Stimulated activated memory B cell treated with anti-CD40 and anti-IgM and Interleukin-4, amounts not matched to agents 10 μg/mL and 1 μg/mL and 100 μg/mL, for 72 hours (primary cell): ENCODE measurements at places on chromosomes 12 and 14.

DNA sequence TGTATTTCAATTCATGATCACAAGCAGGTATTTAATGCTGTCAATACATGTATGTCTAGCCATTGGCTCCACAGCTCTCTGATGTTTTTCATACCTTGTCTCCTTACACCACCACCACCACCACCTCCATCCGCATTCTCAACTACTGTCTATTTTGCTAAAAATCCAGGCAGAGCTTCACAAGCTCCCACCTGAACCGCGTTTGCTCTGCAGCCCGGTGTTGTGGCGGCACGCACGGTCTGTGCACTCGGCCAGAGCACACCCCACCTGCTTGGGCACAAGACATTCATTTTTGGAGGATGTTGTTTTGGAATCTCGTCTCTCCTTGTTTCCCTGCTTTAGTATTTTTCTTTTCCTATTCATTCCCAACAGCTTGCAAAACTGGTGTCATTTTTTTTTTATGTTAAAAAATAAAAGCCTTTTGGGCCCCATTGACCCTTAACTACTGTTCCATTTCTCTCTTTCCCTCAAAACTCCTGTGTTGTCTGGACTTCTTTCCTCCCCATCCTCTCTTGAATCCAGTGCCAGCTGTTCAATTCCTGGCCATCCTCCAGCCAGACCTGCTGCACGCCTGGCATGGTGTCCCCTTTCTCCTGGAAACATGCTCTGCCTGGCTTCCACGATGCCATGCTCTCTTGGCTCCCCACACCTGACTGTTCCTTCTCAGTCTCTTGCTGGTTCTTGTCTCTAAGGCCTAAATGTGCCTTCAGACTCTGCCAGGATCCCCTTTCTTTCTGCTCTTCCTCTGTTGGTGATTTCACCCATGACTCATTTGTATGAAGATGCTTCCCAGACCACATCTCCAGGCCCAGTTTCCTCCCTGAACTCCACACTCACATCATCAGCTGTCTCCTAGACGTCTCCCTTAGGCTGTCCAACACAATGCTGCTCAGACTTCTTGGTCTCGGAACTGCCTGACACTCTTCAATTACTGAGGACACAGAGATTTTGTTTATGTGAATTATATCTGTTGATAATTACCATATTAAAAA, 37.9 kb downstream of the PIWIL1 start:
- ATAC-seq: no peak

DNA sequence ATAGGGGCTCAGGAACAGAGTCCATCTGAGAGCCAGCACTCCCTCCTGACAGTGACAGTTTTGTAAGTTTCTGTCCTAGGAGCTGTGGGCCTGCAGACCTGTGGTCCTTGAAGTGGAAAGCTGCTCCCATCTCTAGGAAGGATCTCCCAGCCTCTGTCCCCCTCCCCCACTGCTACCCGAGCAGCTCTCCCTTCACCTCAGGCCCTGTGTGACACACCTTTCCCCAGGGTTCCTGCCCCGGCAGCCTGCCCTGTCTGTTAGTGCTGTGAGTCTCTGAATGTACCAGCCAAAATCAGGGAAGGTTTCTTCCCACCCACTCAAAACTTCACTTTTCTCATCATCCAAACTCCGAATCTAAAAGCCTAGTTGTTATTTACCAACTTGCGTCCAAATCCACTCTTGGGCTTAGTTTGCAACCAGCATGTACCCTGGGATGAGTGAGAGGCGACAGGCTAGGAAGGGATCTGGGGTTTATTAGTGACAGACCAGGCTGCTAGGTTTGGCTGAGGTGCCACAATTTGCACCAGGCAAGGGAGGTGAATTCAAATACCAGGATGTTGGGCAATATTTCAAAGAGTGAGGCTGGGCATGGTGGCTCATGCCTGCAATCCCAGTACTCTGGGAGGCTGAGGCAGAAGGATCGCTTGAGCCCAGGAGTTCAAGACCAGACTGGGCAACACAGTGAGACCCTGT, 39.9 kb downstream of the NINJ2 start:
- ATAC-seq: no peak

- no peak for ATAC-seq
These were observed 178.9 kb upstream of the MGAT4C start for GRCh38 chr12:86435053-86435452.

DNA sequence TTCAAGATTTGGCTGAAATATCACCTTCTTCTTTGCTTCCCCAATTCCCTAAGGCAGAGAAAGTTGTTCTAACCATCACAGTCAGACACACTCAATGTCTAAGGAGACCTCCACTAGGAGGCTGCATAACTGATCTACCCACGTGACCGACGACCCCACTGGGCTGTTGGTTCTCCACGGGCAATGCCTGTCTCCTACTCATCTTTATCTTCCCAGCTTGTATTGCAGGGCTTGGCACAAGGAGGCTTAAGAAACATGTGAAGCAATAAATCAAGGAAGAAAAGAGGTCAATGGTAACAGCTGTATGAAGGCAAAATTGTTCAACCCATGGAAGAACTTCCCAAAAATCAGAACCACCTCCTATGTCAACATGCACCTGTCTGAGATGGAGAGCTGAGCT, 27.1 kb downstream of the NT5DC3 start:
- ATAC-seq: no peak

DNA sequence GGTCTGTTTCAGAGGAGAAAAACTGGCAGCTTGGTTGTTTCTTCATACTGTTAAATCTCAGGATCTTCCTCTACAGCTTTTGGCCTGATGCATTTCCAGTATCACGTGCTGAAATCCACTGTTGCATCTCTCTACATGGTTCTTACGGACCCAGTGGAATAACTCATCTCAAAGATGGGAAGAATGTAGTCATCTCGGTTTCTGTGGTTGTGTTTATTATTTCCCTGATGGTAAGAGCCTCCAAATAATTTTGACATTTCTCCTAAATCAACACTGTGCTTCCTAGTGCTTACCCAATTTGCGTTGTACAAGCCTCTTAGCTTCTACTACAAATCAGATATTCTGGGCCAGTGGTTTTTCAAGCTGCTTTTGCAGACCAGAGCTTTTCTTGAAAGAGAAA, 812.8 kb downstream of the C12orf50 start:
- no peak for ATAC-seq

GRCh38 chr14:33165144-33165925, 226.7 kb downstream of the NPAS3 start:
- peak; percentile 12 for ATAC-seq

GRCh38 chr12:109014984-109015765, 5.7 kb downstream of the SVOP start:
- no peak for ATAC-seq

DNA sequence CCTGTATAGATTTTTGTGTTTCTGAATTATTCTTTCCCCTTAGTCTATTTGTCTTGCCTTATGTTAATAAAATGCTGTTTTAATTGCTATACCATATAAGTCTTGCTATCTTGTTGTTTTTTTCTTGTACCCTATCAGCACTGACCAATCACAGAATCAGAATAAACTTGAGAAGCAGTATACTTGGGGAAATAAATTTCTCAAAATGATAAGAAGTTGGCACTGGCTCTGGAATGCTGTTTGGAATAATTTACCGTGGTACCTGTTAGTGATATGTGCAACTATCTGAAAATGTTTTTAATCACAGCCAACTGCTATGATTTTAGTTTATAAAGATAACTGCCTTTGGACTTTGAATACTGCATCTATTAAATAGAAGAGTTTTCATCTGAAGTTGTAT, 37.9 kb upstream of the EPS8 start:
- no peak for ATAC-seq

GRCh38 chr12:26238341-26239121, 43.2 kb downstream of the SSPN start:
- ATAC-seq: no peak

DNA sequence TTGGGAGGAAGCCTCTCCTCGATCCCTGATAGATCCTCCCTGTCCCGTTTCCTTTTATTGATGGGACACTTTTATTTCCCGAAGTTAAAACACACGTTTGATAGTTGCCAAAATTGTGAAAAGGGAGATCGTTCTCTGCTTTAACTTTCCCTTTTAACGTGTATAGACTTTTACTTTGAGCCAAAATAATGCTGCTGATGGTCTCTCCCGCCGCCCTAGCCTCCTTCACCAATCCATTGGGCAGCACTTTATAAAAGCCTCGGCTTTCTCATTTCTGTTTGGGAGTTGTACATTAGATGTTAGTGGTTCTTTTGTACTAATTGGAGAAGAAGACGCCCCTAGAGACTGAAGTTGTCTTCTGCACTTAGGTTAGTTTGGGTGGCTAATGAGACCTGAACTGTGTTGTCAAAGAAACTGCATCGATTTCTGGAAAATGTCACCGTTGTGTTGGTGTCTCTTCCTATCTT, 1.4 kb downstream of the TMTC2 start:
- no peak for ATAC-seq

GRCh38 chr12:81295251-81295650, 217.4 kb downstream of the ACSS3 start:
- ATAC-seq: no peak

DNA sequence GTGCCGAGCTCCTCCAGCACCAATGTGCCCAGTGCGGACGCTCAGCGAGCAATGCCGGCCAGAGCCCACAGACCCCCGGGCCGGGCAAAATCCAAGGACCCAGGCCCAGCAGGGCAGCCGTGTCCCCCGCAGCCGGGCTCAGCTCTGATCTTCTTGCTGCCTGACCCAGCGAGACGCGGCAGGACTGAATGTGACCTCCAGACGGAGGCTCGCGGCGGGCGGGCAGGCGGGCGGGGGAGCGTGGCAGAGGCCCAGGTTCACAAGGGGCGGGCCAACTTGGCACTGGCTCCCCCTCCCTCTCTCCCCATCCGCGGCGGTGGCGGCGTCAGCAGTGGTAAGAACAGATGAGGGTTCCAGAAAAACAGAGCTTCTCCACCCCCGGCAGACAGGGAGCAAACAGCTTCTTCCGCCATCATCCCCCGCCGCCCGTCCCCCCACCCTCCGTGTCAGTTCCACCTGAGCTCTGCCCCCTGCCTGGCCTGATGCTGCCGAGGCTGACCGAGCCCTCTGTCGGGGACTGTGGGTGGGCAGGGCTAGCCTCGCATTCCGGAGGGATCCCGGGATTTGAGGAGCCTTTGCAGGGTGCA, 94.3 kb downstream of the RFLNA start:
- peak; percentile 46 for ATAC-seq

DNA sequence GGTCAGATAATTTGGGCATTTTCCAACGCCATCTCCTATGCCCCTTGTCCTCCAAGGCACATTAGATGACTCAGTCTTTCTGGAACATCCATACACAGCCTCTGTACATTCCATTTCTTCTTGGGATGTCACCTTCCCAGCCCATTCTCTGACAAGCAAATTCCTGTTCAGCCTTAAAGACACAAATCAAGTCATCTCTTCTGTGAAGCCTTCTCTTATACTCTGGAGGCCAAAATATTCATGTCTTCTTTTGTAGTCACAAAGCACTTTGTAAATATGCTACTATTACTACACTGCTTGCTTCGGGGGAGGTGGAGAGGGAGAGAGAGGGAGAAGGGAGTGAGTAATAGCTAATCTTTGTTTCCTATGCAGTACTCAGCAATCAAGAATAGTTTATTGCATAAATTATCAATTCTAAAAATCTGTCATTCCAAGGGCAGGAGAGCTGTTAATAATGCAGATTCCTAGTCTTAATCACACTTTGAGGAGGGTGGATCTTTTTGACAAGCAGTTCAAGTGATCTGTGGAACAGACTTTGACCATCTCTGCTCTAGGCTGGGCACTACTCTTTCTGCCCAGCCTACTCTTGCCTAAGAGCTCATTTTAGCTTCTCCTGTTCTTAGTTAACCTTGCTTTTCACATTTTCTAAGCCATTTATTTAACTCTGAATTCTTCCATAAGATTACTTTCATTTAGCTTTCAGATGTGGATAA, 27.9 kb downstream of the KCNMB4 start:
- no peak for ATAC-seq

DNA sequence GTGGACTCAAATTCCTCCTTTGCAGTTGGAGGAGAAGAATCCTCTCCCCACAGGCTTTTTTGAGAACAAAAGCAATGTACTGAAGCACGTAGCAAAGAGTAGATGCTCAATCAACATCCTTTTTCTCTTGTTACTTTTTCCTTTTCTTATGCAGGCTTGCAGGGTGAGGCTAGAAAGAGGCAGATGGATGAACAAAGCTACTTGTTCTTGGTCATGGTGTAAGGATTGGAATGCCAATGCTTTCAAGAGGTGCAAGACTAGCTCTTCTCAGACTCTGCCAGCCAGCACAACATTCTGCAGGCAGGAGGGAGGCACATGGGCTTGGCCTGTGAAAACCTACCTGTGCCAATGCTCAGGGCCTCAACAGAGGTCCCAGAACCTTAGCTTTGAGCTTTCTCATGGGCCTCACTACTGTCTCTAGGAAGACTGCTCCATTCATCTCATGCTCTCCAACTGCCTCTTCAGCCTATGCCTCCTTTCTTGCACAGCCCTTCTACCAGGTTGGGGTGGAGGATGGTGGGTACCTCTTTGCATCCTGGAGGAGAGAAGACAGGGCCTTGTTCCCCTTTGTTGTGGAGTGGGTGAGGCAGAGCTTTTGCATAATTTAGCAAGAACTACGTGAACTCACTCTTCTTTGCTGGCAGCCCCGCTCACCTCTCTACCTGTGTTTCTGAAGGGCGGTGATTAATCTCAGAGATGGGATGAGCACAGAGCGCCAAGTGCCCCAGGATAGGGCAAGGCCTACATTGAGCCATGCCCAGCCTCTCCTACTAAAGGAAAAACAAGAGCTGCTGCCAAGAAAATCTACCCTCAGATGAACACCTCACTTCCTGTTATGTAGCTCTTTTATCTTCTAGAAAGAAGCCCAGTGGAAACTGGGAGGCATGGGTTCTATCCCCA, 1119.7 kb downstream of the VRK1 start:
- no peak for ATAC-seq

DNA sequence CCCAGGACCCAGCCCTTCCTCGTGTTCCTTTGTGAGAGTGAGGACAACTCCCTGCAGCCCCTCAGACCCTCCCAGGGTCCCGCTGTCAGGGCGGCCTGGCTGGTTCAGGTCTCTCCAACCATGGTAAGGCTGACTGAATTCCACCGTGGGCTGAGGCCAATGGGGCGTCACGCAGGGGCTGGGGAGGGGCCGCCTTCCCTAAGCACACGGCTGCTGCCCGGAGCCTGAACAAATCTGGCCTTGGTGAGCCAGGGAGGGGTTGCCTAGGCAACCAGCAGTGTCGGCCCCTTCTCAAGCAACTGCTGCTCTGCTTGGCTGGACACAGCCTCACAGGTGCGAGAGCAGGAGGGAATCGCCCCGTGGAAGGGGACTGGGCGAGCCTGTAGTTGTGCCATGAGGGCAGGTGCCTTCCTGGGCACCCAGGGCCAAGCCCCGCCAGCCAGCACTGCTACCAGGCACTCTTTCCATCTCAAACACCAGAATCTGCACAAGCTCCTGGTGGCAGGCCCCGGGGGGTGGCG, 37.0 kb upstream of the GALNT9 start:
- no peak for ATAC-seq

GRCh38 chr12:67994046-67994445, 4.8 kb downstream of the IFNG-AS1 start:
- no peak for ATAC-seq

DNA sequence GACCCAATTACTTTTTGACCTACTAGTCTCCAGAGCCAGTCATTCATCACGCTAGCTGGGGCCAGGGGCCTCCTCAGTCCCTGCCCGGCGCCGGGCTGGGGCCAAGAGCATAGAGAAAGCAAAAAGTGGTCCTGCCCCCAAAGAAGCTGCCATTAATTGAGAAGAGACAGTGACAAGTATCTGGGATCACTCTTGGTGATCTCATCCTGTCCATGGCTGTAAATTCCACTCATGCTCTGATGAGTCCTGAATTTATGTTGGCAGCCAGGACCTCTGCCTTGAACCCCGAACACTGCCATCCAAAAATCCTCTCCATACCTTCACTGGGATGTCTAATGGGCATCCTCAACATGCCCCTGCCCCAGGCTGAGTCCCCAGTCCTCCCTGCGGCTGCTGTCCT, 34.4 kb upstream of the DLK1 start:
- no peak for ATAC-seq

- ATAC-seq: no peak
These were observed 22.5 kb downstream of the MAP3K12 start for GRCh38 chr12:53476769-53477209.
